ENCODE measurements at places on chromosomes 1 and 21.

DNA sequence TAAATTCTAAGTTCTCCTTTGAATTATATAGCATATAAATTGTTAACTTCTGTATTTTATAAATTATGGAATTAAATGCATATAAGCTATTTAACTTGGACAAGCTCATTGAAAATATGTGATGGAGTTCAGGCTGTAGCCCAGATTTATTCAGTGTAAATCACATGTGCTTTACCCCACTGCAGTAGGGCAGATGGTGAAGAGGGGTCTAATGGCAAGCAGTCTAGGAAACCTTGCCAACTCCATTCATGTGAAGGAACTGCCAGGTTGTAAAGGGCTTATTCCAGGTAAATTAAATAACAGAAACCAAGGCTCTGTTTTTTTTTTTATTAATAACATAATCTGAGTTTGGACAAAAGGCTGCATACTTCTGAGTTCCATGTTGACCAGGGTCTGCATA, 243.2 kb downstream of the NCAM2 start:
- DNase-seq: no peak

DNA sequence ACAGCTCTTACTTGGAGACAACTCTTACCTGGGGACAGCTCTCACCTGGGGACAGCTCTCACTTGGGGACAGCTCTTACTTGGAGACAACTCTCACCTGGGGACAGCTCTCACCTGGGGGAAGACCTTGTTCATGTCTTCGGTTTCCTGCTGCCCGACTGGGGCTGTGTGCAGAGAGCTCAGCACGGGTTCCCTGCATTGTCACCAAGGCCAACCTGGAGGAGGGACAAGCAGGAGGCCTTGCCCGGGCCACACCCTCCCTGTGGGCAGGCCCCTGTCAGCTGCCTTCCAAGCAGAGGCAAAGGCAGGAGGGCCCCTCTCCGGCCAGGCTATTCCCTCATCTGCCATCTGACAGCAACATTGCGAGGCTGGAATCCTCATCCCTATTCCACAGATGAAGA, at the start of gene LDLRAD1:
TSS of gene LDLRAD1 (minus strand) at position 208 of the 400 bp plus-strand sequence. CDS start at position 134, 74 bp downstream.
- DNase-seq: no peak

DNA sequence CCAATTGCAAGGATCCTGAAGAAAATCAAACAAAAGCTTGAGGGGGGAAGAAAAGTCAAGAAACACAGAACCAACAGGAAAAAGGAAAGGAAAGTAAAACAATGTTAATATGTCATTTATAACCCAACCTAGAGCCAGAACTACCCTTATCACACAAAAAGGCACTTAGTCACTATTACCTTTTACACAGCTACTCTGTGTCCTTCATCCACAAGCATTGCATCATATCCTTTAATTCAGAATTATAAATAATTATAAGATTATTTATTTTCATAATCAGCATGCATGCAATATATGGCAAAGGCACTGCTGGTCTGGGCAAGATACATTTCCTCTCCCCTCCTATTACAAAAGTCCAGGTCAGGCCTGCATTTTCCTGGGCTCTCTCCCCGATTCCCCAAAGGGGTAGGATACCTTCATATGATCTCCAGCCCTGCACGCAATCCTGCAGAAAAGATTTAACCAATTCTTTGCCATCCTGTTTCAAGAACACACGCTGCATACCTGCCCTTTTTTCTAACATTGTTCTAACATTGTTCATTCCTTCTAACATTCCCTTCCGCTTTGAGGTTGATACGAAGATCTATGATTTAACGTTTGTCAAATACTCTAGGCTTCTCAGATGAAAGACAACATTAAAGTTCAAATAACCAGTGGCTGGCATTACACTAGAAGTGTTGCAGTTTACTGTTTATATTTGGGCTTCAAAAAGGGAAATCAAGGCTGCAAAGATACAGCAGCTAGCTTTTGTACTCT, 4.3 kb downstream of the PTPN14 start:
- DNase-seq: no peak

DNA sequence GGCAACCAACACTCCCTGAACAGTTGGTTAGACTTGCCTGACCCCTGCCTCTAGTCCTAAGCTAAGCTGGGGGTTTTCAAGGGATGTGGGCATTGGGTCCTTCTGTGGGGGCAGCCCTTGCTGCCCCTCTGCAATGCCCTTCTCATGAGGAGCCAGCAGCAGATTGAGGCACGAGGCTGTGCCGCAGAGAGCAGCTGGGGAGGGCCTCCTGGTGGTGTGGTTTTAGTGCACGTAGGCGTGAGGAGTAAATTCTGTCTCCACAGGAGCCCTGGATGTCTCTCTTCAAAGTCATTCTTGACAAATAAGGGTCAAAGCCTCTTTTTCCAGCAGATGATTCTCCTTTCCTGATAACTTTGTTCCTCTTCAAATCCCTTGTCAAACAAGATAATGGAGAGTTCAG, 31.8 kb upstream of the KLHDC7A start:
- no peak for DNase-seq

GRCh38 chr1:244005455-244005854, 45.6 kb upstream of the ZBTB18 start:
- DNase-seq: no peak

GRCh38 chr21:34971656-34972055, 77.4 kb downstream of the RUNX1 start:
- DNase-seq: no peak

DNA sequence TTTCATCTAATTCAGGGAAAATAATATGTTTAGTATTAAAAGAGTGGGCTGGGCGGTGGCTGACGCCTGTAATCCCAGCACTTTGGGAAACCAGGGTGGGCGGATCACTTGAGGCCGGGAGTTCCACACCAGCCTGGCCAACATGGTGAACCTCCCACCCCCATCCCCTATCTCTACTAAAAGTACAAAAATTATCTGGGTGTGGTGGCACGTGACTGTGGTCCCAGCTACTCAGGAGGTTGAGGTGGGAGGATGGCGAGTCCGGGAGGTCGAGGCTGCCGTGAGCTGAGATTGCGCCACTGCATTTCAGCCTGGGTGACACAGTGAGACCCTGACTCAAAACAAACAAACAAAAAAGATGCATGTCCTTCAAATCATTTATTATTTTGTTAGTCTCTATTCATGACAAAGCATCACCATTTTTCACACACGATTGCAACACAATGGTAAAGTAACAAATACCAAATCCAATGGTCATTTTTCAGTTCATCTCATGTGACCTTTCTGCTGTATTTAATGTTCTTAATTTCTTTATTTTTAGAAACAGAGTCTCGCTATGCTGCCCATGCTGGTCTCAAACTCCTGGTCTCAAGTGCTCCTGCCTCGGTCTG, 1.0 kb downstream of the MSH4 start:
- no peak for DNase-seq
